ENCODE measurements at places on chromosomes 5 and 9.

DNA sequence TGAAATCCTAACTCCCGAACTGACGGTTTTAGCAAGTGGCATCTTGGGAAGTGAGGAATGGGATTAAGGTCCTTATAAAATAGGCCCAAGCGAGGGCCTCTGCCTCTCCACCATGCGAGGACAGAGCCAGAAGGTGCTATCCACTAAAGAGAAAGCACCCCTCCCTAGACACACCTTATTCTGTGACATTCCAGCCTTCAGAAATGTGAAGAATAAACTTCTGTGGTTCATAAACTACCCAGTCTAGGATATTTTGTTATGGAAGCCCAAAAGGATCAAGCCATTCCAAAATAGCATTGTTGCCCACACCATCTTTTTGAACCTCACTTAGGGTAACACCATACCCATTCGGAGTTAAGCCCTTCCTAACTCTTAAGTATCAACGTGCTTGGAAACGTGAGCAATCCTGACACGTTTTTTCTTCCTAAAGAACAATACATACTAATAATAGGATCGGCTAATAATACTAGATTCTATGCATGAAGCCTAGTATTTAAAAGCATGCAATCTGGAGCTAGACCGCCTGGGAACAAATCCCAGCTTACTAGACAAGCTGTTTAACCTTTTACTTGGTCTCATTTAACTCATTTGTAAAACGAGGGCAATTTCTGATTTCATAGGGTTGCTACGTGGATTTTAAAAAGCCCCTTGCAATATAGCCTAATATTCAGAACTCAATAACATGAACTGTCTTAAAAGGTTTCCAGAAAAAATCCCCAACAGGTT lies 1.1 kb upstream of the SMC2 start:
- DNase-seq: no peak

DNA sequence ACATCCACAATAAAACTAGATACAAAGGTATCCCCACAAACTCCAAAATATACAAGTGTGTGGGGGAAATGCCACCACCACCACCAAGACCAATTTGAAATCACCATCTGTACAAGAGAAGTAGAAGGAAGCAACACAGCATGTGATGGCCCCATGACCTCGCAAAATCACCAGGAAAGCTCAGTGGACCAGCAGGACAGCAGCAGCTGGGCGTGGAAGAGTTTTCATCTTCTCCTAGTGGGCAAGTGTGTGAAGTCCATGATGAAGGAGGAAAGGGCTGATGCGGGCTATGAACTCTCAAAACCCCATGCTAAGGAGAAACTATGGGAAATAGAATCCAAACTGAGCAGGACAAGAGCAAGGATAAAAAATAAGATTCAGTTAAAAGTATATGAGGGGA lies 58.1 kb downstream of the GOLPH3 start:
- no peak for DNase-seq

DNA sequence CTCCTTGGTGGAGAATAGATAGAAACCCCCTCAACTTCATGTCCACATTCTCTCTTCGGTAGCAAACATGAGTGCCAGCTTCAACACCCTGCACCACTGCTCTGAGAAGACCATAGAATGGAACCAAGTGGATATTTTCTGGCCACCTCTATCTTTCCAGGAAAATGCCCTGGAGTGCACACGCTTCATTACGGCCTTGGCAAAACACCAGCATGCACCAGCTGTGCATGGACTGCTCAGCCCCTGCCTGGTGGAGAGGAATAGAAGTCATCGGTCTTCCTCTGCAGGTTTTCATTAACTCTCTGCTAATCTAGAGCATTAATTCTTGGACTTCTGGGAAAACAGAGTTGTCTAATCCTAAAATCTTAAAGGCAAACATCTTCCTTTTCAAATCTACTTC lies 211.6 kb upstream of the TMEM161B start:
- peak; percentile 15 for DNase-seq

- no peak for DNase-seq
Observed at GRCh38 chr9:126497660-126498275, 116.0 kb upstream of the LMX1B start.

GRCh38 chr9:86321373-86321772 lies 32.8 kb downstream of the TUT7 start:
- peak; percentile 80 for DNase-seq

DNA sequence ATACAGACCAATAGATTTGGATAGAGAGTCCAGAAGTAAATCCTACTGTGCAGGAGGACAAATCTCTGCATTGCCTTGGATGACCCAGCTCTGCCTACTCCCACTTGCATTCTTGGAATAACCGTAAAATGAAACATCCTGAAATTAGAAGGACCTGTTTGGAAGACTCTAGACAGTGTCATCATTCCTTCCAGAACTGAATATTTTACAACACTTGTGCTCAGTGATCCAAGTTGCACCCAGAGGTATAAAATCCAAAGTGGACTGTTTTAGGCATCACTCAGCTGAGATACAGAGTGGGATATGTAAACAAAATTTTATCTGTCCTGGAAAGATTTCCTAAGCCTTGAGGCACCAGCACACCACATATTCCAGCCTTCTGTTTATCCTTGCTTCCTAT lies 43.7 kb downstream of the OR2Y1 start:
- DNase-seq: no peak

DNA sequence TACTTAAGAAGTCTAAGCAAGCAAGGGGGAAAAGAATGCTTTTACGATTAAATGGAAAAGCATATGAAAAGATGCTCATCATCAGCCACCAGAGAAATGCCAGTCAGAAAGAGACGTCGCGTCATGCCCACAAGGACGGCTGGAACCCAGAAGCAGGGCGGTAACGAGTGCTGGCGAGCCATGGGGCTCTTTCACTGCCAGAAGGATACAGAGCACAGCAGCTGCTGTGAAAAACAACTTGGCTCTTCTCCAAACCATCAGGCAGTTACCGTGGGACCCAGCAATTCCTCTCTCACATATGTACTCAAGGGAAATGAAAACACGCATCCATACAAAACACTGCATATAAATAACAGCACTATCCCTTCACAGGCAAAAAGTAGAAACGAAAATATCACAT lies 95.5 kb downstream of the CAMSAP1 start:
- DNase-seq: peak; percentile 12

- no peak for DNase-seq
Observed at GRCh38 chr9:105859428-105860091, 165.2 kb downstream of the TMEM38B start.

DNA sequence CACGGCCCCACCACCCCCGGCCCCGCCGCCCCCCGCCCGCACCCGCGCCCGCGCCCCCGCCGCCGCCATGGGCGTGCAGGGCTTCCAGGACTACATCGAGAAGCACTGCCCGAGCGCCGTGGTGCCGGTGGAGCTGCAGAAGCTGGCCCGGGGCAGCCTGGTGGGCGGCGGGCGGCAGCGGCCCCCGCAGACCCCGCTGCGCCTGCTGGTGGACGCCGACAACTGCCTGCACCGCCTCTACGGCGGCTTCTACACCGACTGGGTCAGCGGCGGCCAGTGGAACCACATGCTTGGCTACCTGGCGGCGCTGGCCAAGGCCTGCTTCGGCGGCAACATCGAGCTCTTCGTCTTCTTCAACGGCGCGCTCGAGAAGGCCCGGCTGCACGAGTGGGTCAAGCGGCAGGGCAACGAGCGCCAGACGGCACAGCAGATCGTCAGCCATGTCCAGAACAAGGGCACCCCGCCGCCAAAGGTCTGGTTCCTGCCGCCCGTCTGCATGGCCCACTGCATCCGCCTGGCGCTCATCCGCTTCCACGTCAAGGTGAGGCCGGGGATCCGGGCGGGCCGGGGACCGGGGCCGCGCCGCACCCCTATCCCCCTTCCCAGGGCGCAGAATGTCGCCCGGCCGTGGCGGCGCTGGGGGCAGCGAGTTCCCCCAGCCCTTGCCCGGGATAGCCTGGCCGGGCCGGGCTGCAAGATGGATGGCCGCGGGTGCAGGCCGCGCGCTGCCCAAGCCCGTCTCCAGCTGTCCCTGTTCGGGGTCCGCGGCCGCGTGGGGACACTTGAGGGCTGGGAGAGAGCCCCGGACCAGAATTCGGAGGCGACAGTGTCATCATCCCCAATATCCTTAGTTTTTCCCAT lies 594 bp downstream of the FAM120A start:
- peak; percentile 37 for DNase-seq

DNA sequence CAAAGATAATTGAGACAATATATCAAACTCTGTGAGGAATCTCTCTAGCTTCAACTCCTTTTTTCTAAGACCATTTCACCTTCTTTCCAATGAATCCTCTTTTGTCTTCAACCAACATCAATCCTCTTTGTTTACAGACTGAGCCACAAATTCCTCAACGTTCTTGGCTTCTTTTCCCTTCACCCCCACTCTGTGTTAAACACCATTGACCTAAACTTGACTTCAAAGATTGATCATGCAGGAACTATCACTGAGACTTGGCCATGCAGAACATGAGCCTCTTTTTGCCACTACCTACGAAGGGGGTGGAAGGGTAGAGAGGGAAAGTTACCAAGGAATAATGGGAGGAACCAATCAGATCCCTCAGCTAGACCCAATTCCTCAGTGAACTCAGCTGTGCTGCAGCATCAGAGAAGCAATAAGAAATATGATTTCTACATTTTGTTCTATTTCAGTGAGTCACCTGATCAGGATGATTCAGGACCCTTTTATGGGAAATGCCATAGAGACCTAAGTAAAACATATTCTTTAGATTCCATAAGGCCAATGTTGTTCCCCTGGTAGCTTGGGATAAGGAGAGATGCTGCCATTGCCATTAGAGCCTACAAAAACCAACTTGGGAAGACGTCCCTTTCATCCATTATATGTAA lies 187.7 kb upstream of the RGMB start:
- DNase-seq: peak; percentile 30

DNA sequence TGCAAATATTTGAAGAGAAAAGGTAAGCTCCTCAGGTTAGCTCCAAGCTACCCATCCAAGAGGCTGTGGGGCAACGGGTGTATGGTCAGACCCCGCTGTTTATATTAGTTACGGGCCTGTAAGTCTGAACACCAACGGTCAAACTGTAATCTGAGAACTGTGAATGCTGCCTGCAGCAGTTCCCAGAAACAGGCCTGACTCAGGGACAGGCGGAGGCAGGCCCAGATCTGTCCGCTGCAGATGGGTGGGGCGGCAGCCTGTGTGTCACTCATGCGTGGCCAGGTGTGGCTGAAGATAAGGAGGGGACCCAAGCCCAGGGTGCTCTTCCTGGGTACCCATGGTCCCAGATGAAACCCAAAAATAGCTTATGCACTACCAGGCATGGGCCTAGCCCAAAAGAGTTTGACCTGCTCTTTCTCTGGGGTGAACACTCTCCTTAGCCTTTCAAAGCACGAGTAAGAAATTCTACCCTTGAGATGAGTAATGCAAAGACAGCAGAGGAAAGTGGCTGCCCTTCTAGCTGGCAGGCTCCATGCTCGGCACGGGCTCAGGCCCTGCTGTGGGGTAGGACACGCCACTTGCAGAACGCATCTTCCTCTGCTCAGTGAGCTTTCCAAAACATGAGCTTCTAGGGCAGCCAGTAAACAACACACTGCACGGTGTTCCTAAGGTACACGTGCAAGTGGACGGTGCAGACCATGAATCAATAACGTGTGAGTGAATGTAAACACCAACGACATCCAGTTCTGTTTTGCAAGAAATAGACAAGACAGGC lies 9.1 kb downstream of the UBAC1 start:
- DNase-seq: peak; percentile 78

- DNase-seq: no peak
Observed at GRCh38 chr5:17360879-17361278, 137.2 kb upstream of the TAF11L2 start.

DNA sequence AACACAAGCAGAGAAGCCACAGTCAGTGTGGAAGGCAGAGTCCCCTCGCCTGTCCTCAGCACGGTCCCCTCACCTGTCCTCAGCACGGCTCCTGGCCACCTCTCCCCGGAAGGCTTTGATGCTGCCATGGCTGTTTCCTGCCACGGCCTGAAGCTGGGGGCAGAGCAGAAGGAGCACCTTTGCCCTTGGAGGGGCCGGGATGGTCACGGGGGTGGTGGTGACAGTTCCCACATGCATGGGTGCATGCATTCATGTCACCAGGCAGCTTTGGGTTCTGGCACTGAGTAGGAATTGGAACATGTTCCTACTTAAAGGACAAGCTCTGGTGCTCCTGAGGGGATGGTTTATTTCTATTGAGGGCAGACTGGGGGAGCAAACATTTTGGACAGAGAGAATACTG lies 57.8 kb upstream of the PHYKPL start:
- DNase-seq: no peak

DNA sequence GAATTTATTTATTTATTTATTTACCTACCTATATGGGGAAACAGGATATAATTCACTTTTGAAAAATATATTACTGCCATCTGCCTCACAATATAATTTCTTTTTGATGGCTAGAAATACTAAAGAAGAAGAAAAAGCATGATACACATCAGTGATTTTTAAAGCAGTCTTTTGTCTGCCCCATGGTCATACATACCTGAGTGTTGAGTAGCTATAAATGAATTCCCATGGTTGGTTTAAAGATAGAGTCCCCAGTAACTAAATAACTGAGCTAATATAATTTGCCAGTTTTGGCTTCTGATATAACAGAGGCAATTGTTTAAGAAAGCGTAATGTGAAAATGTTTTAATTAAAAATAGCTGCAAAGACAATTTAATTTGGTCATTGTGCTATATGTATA lies 447.8 kb downstream of the PDE4D start:
- DNase-seq: peak; percentile 8

DNA sequence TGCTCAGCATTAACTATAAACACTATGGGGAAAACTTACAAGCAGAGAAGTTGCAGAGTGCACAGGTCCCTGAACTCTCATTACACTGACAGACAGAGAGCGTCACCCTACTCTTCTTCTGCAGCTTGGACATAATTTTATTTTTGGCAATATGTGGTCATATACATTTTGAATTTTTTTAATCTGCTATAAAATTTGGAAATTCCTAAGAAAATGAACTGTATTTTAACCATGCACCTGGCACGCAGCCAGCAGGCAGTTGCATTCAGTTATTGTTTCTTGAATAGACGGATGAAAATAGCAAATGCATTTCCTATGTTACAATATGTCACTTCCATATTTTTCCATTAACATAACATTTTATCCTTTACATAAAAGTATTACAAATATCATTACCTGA lies 100.2 kb downstream of the SLC25A46 start:
- DNase-seq: no peak

DNA sequence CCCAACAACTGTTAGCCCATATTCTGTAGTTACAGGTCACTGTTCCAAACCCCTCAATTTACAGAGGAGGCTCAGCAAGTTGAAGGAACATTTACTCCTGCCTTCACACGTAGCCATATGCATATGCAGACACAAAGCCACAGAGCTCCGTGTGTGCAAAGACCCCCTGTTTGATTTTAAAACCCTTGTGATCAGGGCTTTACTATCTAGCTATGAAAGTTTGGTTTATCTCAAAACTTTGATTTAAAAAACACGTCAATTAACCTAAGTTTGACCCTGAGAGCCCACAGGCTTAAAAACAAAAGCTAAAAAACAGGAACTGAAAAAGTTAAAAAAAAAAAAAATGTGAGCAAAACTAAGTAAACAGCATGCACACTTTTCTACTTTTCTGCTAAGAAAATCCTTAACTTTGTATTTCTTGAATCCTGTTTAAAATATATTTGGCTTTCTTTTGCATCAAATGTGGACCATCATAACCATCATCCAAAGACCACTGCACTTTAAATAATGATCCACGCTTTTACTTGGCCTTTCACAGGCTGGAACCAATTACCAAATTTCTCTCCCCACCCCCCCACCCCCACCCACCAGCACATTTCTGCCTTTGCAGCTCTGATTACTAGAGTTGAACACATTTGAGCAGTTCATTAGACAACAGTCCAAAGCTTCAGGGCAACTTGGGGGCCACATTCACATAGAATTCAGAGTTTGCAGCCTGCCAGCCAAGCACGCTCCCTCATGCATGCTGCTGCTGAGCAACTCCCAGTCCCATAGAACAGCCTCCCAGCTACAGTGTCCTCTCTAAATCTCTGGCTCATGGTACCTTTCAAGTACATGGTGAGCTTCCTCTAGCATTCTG lies 128.8 kb upstream of the MAP3K1 start:
- no peak for DNase-seq
